Head of caudate nucleus (tissue), 42 donors: ENCODE measurements at places on chromosomes 16 and 17.
A peak's percentile ranks its signal among the peaks of the same experiment; 100 is the strongest.

DNA sequence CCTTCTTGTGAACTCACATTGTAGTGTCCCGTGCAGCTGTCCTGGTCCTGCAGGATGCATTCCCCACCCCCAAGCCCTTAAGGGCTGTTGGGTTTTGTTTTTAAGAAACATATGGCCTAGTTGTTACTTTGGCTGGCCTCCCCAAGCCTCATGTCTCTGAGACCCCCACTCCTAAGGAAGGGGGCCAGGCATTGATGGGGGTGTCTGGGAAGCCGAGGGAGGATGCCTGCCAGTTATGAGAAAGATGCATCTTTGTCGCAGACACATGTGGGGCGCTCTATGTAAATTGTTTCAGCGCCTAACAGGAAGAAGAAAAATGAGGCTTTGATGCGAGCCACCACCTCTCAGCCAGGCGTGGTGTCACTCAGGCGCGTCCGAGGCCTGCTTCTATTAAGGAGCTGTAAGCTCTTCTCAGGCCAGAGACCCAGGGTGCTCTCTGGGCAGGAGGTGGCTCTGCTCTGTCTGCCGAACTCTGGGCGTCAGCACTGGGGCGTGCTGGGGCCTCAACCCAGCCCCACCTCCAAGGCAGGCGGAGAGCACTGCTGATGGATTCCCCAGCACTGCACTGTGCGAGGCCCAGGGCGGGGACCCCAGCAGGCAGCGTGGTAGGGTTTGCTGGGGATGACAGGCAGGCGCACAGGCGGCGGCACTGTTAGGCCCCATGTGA, 70.6 kb downstream of the SREBF1 start:
- no peak for DNase-seq

DNA sequence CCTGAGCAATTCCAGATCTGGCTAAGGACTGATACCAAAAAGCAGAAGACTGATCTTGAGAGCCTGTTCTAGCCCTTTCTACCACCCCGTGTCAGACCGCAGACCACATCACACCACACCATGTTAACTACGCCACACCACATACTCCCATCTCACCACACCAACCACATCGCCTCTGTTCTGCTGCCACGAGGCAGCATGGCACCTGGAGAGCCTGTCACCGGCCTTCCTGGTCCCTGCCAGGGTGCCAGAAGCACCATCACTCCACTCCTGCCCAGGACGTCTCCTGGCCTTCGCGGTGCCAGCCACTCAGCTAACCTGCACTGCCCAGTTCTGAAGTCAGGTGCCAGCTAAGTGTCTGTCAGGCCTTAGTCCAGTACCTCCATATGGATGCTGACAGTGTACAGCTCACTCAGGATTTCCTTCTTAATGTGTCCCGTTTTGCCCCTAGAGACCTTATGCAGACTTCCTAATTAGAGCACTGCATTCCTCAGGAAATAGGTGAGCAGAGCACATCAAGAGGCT, 37.2 kb upstream of the BCAR1 start:
- no peak for DNase-seq

- no peak for DNase-seq
Observed at GRCh38 chr17:30969989-30970830, 629 bp upstream of the RNF135 start.

DNA sequence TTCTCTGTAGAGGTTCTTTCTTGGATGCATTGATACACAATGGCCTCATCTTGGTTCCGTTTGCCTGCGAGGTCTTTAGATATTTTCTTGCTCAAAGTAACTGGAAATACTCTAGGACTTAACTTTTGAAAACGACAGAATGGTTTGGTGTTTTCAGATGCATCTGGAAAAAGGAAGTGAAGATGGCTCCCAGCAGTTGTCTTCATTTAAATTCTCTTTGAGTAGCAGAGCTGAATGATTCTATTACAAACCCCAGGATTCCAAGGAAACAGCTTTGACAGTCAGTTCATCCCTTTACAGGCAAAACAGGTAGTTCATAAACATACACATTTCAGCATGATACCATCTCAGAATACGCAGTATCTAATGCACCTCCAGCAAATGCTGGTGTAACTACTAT, 54.8 kb downstream of the PSMD12 start:
- DNase-seq: no peak

GRCh38 chr17:62627904-62628633, 599 bp downstream of the MRC2 start:
- DNase-seq: peak; percentile 59

DNA sequence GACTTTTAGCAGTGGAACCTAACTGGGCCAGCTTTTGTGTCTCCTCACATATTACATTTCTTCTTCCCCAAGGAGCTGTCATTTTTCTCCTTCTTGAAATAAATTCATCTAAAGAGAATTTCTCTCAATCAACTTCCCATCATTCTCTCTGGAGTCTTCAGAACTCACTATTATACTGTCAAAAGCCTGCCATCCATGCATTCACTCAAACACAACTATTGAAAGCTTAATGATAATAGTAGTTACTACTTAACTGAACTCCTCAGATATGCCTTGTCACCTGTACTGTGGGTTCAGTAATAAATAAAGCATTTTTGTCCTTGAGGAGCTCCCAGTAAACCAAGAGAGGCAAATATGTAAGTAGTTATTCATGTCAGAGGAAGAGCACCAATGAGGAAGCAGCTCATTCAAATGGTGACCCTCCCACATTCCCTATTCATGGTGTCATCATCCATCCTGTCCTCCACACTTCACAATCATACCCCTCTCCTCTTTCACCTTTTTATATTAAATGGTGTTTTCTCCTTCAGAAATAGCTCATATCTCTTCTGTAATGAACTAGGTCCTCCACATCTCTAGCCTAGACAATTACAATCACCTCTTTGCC, 162.6 kb downstream of the CA10 start:
- DNase-seq: no peak

DNA sequence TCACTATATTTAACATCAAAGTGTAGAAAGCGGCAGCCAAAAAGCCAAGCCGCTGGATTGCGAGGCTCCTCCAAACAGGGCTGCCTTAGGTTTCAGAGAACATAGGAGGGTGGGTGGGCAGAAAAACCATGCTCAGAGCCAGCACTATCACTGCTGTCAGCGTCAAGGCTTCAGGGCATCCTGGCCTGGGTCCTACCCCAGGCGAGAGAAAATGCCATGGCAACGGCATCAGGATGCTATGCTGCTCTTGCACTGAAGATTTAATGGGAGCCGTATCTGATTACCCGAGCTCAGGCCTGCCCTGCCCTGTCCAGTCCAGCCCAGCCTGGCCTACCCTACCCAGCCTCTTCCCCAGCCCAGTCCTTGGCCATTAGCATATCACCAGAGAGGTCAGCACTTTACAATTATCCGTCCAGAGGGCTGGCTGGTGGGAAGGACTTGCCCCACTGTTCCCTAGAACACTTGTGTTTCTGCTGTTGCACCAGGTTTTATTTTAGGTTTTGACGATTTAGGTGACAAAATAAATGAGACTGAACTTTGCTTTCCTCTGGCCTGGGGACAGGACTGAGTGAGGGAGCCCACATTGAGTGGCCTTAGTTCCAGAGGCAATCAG, 61.1 kb downstream of the TOM1L2 start:
- DNase-seq: no peak

DNA sequence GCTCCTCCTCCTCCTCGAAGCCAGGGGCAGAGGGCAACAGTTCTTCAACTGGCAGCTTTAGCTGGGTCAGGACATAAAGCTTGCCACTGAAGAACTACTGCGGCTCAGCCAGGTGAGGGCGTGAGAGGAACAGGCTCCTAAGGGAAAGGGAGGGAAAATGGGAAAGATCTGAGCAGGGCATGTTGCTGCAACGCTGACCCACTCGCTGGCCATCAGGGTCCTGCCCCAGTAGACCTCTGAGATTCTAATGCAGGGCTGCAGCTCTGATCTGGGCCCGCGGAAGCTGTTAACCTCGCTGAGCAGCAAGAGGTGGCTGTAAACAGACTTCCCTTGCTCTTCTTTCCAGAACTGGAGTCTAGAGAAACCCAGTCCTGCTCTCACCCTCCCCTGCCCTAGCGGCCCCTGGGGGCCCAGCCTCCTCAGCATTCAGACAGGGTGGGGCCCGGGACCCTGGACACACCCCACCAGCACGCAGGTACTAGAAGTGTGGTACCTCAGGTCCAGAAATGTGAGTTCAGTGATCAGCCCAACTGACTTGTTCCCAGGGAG, 3.8 kb upstream of the TLCD2 start:
- peak; percentile 41 for DNase-seq

- DNase-seq: no peak
Observed at GRCh38 chr17:55462711-55463110, 41.1 kb upstream of the MMD start.

DNA sequence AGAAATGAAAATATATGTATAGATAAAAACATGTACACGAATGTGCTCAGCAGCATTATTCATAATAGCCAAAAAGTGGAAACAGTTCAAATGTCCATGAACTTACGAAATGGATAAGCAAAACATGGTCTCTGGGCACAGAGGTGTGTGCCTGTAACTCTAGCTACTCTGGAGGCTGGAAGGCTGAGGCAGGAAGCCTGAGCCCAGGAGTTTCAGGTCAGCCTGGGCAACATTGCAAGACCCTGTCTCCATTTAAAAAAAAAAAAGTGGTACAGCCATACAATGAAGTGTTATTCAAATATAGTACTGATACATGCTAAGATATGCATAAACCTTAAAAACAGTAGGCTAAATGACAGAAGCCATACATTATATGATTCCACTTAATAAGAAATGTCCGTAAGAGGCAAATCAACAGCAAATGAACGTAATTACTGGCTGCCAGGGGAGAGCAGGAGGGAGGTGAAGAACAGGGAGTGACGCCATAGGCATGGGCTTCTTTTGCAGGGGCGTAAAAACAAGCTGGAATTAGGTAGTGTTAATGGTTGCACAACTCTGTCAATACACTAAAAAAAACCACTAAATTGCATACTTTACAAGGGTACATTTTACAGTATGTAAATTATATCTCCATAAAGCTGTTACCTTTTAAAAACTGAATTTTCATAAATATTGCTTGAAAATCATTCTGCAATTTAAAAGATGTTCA, 87.2 kb upstream of the PLEKHM1 start:
- no peak for DNase-seq

DNA sequence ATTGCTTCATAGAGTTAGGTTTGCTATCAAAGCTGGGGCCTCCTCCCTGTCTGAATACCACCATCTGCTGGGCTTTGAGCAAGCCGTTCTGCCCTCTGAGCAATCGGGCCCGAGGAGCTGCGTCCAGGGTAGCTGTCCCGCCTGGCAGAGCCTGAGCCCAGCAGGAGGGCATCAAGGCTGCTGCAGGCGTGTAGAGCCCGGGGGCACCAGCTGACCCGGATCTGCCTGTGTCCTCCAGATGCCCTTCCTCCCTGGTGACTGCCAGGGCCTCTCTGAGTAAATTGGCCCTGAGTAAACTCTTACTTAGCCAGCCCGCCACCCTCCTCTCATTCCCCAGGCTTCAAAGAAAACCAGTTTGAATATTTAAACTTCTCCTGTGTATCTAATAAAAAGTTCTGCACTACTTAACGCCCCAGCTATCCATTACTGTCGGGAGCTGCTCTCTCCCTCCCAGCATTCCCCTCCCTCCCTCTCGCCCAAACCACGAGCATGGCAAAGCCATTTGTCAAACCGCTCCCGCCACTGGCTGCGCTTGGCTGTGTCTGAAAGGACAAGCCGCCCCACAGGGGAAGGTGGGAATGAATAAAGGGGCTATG, 16.4 kb downstream of the CDK5RAP3 start:
- no peak for DNase-seq

DNA sequence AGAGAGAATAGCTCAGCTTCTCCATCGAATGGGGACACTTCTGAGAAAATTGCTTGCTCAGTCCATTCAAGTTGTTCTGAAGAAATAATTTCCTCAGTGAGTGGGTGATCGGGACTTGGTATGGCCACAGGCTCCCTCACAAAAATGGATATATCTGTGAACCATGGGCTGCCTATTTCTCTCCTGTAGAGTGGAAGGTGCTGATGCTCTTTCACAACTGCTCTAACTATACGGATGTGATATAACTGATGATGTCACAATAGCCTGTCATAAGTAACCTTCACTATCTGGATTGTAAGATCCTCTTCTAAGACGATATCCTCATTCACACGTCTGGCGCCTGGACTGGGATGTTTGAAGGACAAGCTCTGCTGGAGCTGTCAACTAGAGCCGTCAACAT, 4.7 kb upstream of the CCL18 start:
- DNase-seq: no peak

GRCh38 chr16:65278874-65279273, 157.0 kb upstream of the CDH11 start:
- no peak for DNase-seq

DNA sequence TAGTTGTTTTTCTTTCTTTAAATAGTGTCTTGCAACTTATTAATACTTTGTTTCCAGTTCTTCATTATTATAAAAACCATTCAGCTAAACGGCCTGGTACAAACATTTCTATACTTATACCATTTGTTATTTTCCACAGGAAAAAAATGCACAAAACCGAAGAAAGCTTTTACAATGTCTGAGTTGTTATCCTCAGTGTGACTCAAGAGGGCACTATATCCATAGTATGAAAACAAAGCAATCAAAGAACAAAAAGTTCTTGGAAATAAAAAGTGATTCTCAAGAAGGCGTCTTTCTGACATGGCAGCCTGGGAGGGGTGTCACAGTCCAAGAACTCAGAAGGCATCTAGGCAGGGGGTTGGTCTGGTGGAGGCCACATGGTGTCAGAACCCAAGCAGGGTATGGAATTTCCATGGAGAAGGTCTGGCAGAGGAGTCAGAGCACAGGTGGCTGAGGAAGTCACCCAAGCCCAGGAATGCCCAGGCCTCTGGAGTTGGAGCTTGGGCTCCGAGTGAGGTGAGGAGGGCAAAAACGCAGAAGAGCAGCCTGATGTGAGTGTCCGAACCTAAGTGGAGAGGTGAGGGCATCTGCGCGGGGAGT, 70.9 kb upstream of the ATP2A3 start:
- no peak for DNase-seq

GRCh38 chr17:2406271-2406902, 5.5 kb upstream of the MNT start:
- DNase-seq: no peak

- no peak for DNase-seq
Observed at GRCh38 chr17:75976175-75976848, 2.7 kb downstream of the ACOX1 start.

- DNase-seq: no peak
Observed at GRCh38 chr16:51880776-51881175, 666.2 kb downstream of the TOX3 start.

DNA sequence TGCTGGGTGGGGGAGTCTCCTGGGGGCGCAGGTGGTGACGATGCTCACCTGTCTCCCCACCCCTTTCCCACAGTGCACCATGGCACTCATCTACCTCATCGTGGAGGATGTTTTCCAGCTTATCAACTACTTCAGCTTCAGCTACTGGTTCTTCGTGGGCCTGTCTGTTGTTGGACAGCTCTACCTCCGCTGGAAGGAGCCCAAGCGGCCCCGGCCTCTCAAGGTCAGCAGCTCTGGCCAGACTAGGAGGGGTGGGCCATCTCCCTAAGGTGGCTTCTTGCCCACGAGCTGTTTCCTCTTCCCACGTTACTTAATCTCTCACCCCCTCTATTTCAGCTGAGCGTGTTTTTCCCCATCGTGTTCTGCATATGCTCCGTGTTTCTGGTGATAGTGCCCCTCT, 14.5 kb downstream of the SLC7A6OS start:
- no peak for DNase-seq
